ENCODE measurements at places on chromosomes 12 and 14.

DNA sequence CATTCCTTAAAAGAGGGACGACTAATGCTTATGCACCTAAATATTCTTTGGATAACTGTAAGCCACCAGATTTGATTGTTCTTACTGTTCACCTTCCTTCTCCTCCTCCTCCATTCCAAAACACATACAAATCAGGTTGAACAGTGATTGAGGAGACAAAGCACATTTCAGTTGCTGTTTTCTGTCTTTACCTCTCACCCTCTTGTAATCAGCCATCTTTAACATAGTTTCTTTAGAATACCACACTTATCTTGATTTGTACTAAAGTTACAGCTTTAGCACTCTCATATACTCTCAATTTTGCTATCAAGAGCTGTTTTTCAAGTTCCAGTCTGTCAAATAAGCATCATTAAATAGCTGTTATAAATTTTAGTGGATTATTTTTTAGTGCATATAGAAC lies 338.3 kb upstream of the RGS6 start:
- no peak for DNase-seq

- DNase-seq, result no peak
These were observed 55.9 kb downstream of the AACS start for GRCh38 chr12:125121106-125121505.

DNA sequence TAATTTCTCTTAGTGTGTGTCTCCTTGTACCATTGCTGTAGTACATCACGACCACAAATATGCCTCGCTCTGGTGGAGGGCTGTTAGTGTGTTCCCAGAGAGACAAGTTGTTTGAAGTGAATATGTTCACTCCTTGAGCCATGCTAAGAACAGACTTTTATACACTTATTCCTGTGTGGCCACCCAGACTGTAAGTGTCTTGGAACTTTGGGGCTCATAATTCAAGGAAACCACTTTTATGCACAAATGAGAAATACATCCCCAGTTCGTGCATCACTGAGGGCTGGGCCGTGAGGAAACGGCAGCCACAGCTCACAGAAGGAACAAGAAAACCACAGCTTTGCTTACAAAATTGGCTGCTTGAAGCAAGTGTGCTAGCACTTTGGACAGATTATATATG lies 362.2 kb upstream of the DDHD1 start:
- DNase-seq, result no peak

DNA sequence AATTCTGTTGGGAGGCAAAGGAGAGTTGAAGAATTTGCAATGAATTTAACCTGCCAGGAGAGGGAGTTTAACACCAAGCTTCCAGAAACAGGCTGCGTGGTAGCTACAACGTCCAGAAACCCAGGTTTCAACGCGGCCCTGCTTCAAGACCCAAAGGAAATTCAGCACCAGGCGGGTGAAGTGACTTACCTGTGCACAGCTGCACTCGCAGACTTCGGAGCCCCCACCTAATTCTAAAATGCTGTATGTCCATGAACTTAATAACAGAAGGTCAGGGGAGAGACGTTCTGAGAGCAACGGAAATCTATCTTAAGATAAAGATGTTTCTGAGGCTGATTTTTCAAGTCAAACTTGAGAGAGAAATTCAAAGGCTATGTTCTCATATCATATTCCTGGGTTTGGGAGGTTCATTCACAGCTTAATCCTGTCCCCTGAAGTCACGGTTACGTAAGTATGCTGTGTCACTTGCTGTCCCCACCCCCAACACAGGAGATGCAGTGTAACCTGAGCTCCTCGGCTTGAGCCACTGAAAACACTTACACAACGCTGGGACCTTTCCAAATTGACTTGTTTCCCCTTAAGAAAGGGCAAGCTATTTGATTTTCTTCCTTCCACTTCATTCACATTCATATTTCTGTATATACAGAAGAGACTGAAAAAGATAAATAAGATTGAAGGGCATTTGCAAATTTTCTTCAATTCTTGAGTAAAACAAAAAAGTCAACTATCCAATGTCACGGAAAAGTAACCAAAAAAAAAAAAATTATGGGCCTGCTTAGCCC lies 22.7 kb downstream of the CLIP1 start:
- DNase-seq, result peak; percentile 91

GRCh38 chr12:119406308-119406707 lies 71.8 kb downstream of the CCDC60 start:
- DNase-seq, result no peak

DNA sequence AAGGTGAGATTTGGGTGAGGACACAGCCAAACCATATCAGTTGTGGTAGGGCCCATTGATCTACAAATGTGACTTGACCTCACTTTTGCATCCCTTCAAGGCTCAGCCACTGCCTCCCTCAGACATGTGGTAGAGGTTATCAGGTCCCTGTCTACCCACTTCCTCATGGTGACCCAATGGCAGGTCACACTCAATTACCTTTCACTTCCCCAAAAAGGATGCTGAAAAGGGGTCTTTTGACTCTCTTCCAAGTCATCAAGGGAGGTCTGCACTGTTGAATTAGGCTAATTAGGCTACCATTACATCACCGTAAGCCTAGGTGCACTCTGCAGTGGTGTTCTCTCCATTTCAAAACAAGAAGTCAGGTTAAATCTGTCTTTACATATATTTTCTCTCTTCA lies 22.6 kb upstream of the DRAM1 start:
- DNase-seq, result no peak

- no peak for DNase-seq
These were observed 59.0 kb downstream of the KCNK10 start for GRCh38 chr14:88264116-88264515.

DNA sequence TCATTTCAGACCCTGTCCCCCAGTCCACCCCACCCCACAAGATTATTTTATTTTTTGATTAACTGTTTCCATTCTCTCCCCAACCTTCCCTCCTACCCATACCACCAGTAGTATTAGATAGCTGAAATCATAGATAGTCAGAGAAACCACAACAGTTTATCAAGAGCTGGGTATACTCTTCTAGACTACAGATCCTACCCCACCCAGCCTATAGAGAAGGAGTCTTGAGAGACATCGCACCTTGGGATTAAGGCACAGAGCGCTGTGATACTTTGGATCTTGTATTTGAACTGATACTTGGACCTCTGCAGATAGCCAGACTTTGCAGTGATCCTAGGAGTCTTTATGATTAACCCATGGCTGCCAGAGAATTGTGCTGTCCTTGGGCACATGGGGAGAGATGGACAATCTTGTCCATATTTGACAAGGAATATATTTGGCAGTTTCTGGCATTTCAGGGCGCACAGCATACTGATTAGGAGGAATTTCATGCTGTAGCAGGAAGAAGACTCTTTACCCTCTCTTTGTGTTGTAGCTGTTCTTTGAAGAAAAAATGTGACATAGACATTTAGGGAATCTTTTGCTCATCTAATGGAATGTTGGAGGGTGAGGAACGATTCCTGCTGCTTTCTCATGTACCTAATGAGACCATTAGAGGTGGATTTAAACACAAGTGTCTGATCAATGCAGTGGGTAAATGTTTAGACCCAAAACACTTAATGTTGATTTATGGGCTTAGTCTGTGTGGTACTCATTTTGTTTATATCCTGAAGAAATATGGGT lies 982 bp downstream of the RBMS2 start:
- peak; percentile 50 for DNase-seq

DNA sequence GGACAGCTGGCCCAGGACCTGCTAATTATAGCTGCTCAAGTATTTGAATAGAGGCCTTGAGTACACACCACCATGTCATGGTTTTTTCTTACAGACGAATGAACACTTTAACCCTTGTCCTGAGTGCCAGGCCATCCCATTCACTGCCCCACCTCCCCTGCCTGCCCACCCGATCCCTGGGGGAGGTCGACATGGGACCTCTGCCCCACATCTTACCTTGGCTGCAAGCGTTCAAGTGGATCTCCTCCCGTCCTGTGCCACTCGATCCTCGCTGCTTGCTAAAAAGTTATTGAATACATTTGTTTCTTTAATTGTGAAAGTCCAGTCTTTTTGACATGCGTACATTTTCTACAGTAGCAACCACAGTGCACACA lies 10.3 kb downstream of the RTL1 start:
- DNase-seq, result no peak

DNA sequence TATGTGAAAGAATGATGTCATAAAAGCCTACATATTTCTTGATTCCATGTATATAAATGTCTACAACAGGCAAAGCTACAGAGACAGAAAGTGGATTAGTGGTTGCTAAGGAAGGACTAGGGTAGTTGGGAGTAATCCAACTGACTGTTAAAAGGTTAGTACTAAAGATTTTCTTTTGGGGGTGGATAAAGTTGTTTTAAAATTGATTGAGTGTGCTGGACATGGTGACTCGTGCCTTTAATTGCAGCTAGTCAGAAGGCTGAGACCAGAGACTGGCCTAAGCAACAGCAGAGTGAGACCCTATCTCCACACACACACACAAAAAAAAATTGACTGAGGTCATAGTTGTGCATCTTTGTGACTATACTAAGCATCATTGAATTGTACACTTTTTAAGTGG lies 234.3 kb downstream of the C12orf50 start:
- DNase-seq, result no peak

DNA sequence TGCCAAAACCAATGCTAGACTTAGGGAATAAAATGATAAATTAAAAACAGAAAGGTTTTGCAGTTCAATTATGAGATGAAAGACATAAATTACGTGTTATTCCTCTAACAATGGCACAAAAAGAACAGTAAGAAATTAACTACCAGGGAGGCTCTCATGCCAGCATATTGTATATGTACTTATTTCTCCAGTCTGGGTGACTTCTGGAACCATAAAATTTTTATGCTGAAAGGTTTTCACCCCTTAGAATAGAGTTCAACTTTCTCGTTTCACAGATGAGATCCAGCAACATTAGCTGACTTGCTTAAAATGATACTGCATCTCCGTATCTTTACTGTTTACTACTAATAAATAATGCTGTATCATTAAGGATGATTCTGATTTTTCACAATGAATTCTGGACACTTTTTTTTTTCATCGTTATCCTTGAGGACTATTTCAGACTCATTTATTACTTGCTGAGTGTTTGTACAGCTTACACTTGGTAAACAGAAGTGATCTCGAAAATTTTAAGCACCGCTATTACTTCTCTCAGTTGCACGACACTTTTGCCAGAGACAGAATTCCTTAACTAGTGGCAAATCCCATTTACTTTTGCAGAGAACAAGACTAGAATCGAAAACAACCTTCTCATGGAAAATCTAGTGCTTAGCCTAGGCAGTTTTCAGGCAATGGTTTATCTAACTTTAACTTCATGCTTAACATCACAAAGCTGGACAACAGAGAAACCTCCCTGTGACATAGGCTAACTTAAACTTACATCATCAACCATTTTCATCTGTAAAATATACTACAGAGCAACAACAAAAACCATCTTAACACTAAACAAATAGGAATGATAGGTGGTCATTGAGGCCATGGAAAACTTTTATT lies 2.7 kb downstream of the RSRC2 start:
- no peak for DNase-seq
